ENCODE measurements at places on chromosomes 7 and 10. TPM values are rescaled to one million over a fixed set of nuclear protein-coding genes. Genes with fewer than 3 reads are reported as not detected.

DNA sequence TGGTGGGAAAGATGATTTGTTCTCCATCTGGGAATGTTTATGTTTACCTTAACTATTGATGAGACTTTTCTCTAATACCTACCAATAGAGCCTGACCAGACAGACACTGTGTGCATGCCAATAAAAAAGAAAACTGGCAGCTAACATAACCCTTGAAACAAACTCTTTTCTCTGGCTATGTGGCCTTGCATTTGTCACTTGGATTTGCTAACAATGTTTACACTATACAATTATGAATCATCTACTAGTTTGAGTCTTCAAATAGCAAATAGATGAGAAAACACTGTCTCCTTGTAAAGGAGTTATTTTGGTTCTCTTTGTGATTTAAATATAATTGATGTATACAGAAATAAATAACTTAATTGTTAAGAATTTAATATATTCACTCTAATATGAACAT, 273.1 kb downstream of the SEMA3D start:
- DNase-seq, result no peak

DNA sequence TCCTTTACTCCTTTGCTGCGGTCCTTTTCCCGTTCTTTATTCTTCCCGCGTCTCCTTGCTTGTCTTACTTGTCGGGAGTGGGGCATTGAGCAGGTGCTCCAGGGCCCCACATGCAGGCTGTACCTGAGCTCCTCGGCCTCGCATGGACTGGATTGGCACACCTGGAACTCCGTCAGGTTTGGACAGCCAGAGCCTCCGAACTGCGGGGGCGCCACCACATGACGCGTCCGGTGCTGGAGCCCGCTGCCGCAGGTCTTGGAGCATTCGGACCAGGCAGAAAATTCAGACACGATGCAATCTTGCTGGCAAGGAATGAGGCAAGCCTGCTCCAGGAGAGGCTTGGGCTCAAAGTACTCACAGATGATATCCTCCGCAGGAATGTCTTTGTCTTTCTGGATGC, 195.7 kb downstream of the THSD7A start:
- DNase-seq, result no peak

DNA sequence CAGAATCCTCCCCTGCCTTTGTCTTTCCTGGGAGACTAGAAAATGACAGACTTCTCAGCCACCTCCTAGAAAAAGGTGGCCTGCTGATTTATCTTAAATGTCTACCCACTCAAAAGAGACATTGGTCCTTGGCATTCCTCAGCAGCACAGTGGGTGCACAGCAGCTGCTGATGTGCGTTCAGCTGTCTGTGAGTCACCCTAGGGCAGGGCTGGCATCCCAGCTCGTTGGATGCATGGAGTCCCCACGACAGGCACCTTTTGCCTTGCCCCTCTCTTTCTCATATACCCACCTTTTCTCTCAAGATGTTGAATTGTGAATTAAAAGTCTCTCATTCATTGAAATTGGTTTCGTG, 113.0 kb downstream of the DOCK1 start:
- no peak for DNase-seq

GRCh38 chr7:114921631-114922025, 266 bp upstream of the MDFIC start:
- peak; percentile 21 for DNase-seq

DNA sequence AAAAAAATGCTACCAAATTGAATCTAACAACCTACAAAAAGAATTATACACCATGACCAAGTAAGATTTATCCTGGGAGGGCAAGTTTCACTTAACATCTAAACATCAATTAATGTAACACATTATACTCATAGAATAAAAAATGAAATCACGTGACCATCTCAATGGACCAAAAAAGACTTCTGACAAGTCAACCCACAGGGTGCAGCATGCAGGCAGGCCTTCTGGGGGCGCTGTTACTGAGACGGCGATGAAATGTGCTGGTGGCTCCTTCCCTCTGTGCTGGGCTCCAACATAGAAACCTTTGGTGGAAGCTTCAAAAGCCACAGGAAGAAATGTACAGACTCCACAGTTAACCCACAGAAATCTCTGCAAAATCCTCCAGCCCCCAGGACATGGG, 103.1 kb downstream of the INHBA start:
- DNase-seq, result no peak

GRCh38 chr10:8633909-8634308, 579.4 kb downstream of the GATA3 start:
- DNase-seq, result no peak

Gene CUBN
- total RNA-seq, result 0.22 TPM

Gene SLC18A3
- not detected for total RNA-seq

DNA sequence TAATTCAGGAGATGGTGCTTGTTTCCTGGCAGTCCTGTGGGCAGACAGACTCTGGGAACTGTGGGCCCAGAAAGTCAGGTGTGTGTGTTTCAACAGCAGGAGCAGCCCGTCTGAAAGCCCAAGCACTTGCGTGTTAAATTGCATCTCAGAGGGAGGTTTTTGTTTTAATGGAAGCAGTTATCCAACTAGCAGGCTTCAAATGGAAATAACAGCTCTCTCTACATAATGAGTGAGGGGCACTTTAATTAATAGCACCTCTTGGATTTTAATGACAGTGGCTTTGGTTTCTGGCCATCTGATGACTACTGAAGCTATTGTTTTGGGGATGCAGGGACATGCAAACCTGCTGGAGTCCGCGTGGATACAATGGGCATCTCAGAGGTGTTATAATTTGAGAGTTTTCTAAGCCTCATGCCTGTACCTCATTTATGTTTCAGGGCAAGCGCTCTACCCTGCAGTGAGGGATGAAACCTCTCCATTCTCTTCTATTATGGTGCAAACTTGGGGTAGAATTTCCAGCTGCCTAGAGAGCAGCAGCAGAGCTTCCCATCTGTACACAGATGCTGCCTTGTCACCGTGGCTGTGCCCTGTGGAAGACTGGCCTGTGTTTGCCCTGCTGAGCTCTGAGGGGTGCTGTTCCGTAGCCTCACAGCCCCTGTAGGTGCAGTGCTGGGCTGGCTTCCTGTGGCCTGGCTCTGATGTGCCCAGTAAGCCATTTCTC, 206.6 kb upstream of the GPR26 start:
- no peak for DNase-seq

DNA sequence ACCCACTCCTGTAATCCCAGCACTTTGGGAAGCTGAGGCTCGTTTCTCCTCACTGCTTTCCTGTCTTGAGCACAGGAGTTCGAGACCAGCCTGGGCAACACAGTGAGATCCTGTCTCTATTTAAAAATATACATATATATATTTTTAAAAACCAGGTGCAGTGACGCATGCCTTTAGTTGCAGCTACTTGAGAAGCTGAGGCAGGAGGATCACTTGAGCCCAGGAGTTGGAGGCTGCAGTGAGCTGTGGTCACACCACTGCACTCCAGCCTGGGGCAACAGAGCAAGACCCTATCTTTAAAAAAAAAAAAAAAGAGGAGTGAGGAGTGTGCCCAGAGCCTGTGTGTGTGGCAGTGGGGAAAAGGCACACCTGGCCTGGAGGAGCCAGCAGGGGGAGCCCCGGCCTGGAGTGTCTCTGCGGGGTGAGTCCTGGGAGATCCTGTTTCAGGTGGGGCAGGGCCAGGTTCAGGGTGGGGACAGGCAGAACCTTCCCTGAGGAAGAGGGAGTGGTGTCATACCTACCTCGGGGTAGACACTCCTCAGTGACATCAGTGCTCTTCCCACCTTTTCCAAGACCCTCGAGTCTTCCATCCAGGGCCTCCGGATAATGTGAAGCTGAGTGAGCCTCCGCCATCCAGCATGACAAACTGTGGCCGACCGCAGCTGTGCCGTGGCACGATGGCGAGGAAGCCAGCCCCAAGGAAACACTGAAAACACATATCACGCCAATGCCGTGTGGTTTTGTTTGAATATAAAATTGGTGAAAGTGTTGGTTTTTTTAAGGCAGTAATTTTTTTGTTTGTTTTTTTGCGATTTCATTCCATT, 9.0 kb upstream of the ARPC1B start:
- DNase-seq, result peak; percentile 74

DNA sequence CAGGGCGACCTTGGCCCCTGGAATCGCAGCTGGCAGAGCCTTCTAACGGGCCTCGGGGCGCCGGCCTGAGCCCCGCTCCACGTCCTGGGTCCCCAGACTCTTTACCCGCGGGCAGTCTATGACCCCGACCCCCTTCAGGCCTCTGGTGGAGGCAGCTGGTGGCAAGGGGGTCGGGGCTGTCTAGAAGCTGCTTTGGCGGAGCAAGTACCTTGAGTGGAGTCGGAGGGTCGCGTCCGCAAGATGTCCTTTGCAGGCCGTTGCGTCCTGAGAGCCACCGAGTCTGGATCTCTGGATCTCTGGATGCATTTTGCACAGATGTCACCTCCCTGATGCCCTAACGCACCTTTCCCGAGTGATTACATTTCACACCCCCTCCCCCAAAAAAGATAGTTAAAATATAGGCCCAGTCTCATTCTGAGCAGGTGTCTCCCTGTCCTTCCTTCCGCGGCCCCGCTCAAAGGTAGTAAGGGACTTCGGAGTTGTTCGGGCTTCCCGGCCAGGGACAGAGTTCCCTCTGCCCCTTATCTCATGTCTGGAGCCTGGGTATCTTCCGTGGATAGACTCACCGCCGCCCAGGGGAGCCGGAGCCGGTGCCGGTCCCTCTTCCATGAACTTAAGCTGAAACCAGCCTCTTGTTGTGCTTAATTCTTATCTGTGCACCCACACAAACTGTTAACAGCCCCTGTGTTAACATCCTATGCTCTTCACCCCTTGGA, 457 bp downstream of the ACADSB start:
- DNase-seq, result peak; percentile 24

Gene WDFY4
- 1.2 TPM for total RNA-seq

- DNase-seq, result no peak
These were observed 176.0 kb downstream of the SKAP2 start for GRCh38 chr7:26688388-26688787.

Measured in psoas muscle (tissue), 8 donors.